ENCODE measurements at places on chromosomes 13 and 19. TPM values are rescaled to one million over a fixed set of nuclear protein-coding genes. Genes with fewer than 3 reads are reported as not detected.

- no peak for DNase-seq
Observed at GRCh38 chr19:41083516-41083915, 4.7 kb upstream of the CYP2A13 start.

- DNase-seq: no peak
Observed at GRCh38 chr19:13839938-13840304, 37.0 kb upstream of the NANOS3 start.

GRCh38 chr19:19615086-19615485, 3.4 kb downstream of the PBX4 start:
- DNase-seq: no peak

DNA sequence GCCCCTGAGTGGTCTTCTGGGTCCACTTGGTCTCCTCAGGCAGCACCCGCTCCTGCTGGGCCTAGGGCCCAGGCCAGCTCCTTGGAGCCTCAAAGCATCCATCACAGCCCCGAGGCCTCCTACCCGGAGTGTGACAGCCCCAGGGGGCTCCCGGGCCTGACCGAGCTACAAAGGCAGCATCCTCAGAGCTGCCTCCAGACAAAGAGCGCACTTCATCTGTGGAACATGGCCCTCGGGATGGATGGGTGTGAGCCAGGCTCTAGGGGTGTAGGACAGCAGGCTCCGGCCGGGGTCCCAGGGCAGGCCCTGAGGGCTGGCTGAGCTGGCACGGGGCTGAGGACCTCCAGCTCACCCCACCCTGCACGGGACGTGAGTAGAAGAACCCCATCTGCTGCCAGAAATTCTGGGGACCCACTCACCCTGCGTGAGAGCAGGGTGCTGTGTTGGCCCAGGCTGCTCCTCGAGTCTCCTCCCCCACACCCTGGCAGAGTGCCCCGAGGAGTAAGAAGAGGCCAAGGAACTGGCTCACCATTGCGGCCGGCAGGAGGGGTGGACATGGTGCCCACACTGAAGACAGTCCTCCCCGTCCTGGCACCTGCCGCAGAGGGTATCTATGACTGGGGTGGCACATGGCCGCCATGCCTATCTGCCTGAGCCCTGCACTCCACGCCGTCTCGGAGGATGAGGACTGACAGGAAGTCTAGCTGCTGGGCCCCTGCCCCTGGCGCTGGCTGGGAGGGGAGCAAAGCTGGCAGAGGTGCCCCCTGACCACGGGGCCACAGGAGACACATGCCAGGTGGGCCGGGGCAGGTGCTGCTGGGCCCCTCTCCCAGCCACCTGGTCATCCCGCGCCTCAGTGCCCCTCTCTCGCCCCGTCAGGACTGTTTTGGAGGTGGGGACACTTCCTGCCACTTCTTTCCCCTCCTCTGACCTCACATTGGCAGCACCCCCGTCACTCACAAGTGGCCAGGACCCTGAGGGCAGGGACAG, 22.3 kb downstream of the CEBPG start:
- peak; percentile 60 for DNase-seq

DNA sequence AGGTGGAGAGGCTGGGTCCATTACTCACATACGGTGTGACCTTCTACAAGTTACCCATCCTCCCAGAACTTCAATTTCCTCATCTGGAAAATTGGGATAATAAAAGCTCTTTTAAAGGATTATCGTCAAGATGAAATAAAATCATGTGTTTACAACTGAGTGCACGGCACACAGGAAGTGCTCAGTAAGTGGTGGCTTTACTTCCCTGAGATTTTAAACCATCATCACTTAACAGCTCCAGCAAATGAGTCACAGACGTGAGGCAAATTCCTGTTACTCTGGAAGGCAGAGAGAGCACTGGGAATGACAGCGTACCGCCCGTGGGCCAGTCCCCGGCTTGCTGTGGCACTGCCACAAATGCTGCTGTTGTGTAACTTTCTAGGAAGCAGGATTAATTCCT, 64.1 kb downstream of the MRPL57 start:
- DNase-seq: no peak

PRTN3 gene
- not detected for polyA plus RNA-seq

OR10H5 gene
- polyA plus RNA-seq: not detected

All from heart left ventricle (tissue), 16 donors.